Activated naive CD4-positive, alpha-beta T cell treated with anti-CD3 and anti-CD28 coated beads, Interleukin-2, amount 10 ng/mL, durations not matched to agents 7 days and 5 days (primary cell): ENCODE measurements at places on chromosomes 13 and 19.

DNA sequence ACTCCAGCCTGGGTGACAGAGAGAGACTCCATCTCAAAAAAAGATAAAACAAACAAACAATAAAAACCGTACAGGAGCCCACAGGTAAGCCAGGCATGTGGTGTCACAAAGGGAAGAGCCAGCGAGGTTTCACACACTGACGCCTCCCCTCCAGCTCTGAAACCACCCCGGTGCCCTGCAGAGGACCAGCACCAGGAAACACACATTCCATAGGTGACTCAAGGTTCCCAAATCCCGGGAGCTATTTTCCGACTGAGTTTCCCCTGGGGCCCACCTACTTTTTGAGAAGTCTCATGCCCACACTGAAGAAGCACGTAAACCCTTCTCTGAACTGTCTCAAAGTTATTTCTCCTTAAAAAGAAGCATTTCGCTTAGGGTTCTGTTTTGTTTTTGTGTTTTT lies 40.3 kb downstream of the RHPN2 start:
- no peaks in the 10 kb centered on the region for H3K36me3 ChIP-seq
- H3K27me3 ChIP-seq = peaks cover 13% of the 10 kb centered on the region
- no peak overlapping the region for H3K27ac ChIP-seq
- no peaks in the 10 kb centered on the region for H3K4me1 ChIP-seq

- H3K36me3 ChIP-seq = peaks cover 24% of the 10 kb centered on the region
- peaks cover 22% of the 10 kb centered on the region for H3K4me1 ChIP-seq
- DNase-seq = peak; percentile 34
- H3K27me3 ChIP-seq = no peaks in the 10 kb centered on the region
- H3K4me3 ChIP-seq = no peak overlapping the region
Measured at GRCh38 chr19:46371371-46371901, 24.5 kb downstream of the PPP5C start.

DNA sequence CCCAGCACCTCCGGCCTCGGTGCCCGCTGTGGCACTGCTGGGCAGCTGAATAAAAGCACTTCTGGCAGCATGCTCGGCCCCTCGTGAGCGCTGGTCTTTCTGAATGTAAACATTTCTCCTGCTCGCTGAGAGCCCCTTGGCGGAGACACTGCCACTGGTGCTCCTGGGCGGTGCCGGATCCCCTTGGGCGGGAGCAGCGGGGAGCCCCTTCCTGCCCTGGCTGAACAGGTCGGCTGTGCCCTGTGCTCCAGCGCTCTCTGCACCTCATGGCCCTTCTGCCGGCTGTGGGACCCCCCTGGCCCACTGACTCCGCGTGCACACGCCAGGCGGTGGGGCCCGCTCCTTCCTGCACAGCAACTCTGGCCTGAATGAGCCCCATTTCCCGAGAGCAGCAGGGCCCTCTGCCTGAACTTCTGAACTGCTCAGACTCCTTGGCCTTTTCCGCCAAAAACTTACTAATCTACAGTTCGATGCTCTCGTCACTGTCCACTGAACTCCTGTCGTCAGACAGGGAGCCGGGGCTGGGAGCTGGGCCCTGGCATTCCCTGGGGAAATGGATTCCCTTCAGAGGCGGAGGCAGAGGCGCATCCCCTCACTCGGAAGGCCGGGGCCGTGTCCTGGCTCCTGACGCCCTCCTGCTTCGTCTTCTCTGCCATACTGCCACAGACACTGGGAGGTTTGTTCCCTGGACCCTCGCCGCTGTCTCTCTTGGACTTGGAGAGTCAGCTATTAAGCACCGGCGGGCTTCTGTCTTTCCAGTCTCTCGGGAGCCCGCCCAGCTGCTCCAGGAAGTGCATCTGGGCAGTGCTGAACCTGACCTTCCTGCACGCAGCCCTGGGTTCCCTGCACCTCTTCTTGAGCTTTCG lies 14.2 kb downstream of the RB1 start:
- H3K27me3 ChIP-seq = peaks cover 16% of the 10 kb centered on the region
- H3K27ac ChIP-seq = peak overlapping the region; percentile 17
- H3K36me3 ChIP-seq = peaks cover 76% of the 10 kb centered on the region
- H3K4me3 ChIP-seq = no peak overlapping the region

DNA sequence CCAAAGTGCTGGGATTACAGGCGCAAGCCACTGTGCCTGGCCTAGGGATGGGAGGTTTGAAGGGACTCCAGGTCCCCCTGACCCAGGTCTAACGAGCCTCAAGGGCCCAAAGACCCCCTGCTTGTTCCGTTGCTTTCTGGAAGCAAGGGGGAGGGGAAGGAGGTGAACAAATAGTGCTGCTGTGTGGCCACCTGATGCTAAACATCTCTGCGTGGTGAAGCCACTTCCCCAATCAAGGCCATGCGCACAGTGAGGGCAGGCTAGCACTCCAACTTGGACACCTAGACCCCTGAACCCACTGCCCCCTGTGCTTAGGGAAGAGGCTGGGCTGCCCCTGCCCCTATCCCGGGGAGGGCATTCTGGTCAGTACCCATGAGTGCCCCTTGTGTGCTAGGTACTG lies 24.0 kb downstream of the CARM1 start:
- peak overlapping the region; percentile 56 for H3K27ac ChIP-seq
- no peaks in the 10 kb centered on the region for H3K36me3 ChIP-seq
- no peaks in the 10 kb centered on the region for H3K27me3 ChIP-seq
- no peak overlapping the region for H3K4me3 ChIP-seq

- H3K27ac ChIP-seq = no peak overlapping the region
- H3K27me3 ChIP-seq = peaks cover 6% of the 10 kb centered on the region
- peaks cover 3% of the 10 kb centered on the region for H3K4me1 ChIP-seq
- DNase-seq = no peak
- H3K4me3 ChIP-seq = no peak overlapping the region
- H3K36me3 ChIP-seq = no peaks in the 10 kb centered on the region
Measured at GRCh38 chr19:50912727-50913716, 1.8 kb upstream of the KLK4 start.

GRCh38 chr13:25440061-25440460 lies 68.3 kb downstream of the ATP8A2 start:
- no peak overlapping the region for H3K27ac ChIP-seq
- no peaks in the 10 kb centered on the region for H3K4me1 ChIP-seq
- peaks cover 13% of the 10 kb centered on the region for H3K27me3 ChIP-seq
- no peak overlapping the region for H3K4me3 ChIP-seq

- H3K4me1 ChIP-seq = no peaks in the 10 kb centered on the region
- DNase-seq = no peak
- H3K27me3 ChIP-seq = no peaks in the 10 kb centered on the region
- no peaks in the 10 kb centered on the region for H3K36me3 ChIP-seq
- no peak overlapping the region for H3K27ac ChIP-seq
Measured at GRCh38 chr13:62193919-62194318, 778.3 kb upstream of the PCDH20 start.

DNA sequence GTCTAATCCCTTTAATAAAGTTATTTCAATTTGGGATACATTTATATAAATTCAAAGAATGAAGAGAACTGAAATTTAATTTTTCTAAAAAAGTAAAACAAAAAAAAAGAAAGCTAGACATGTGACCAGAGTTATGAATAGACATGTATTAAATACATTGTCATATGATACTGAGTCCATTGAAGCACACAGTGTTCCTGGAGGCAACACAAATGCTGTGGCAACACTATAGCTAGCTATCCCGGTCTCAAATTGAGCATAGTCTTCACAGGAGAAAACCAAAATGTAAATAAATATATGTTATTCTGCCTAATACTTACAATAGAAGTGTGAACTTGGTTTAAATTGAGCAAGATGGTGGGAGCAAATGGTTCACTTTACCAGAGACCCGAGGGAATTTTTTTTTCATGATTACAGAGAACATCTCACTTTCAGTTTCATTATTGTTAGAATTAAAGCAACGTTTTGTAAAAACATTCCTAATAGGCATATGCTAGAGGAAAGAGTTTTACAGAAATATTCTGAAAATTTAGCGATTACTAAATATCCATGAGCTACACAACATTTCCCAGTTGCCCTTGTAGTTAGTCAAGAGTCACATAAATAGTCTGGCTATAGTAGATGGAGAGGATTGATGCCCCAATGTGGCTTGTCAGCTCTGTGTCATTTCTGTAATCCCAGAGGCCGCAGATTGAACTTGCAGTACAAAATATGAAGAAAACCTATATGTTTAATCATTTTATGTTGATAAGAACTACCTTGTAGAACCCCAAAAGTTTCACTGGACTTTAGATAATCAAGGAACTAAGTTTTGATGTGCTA lies 775.7 kb upstream of the SPRY2 start:
- no peaks in the 10 kb centered on the region for H3K4me1 ChIP-seq
- H3K27ac ChIP-seq = no peak overlapping the region
- no peaks in the 10 kb centered on the region for H3K27me3 ChIP-seq
- DNase-seq = no peak

- no peak for DNase-seq
- H3K27me3 ChIP-seq = peaks cover 33% of the 10 kb centered on the region
- no peaks in the 10 kb centered on the region for H3K4me1 ChIP-seq
- no peaks in the 10 kb centered on the region for H3K36me3 ChIP-seq
- H3K4me3 ChIP-seq = no peak overlapping the region
Measured at GRCh38 chr19:5228490-5228889, 112.1 kb downstream of the PTPRS start.

- H3K27ac ChIP-seq = no peak overlapping the region
- DNase-seq = no peak
- H3K36me3 ChIP-seq = no peaks in the 10 kb centered on the region
- no peaks in the 10 kb centered on the region for H3K4me1 ChIP-seq
Measured at GRCh38 chr13:42487221-42487620, 86.7 kb upstream of the TNFSF11 start.

GRCh38 chr13:42334329-42334706 lies 62.4 kb downstream of the AKAP11 start:
- H3K36me3 ChIP-seq = peaks cover 5% of the 10 kb centered on the region
- no peak overlapping the region for H3K4me3 ChIP-seq
- H3K4me1 ChIP-seq = peaks cover 25% of the 10 kb centered on the region
- H3K27me3 ChIP-seq = peaks cover 3% of the 10 kb centered on the region
- H3K27ac ChIP-seq = no peak overlapping the region

DNA sequence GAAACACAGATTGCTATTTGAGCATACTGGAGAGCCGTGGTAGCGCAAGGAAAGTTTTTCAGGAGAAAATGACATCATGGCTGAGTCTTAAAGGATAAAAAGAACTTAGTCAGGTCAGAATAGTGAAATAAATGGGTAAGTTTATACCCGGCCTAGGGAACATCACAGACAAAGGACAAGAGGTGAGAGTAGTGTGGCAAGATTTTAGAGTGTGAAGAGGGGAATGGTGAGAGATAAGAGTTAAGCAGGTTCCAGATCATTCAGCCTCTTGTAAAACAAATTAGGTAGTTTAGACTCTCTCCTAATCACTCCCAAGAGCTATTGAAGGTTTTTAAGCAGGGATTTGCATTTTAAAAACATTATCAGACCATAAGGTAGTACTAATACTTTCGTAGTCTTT lies 116.0 kb upstream of the MAB21L1 start:
- DNase-seq = no peak
- no peak overlapping the region for H3K27ac ChIP-seq
- H3K27me3 ChIP-seq = no peaks in the 10 kb centered on the region
- H3K4me1 ChIP-seq = no peaks in the 10 kb centered on the region
- H3K4me3 ChIP-seq = no peak overlapping the region

DNA sequence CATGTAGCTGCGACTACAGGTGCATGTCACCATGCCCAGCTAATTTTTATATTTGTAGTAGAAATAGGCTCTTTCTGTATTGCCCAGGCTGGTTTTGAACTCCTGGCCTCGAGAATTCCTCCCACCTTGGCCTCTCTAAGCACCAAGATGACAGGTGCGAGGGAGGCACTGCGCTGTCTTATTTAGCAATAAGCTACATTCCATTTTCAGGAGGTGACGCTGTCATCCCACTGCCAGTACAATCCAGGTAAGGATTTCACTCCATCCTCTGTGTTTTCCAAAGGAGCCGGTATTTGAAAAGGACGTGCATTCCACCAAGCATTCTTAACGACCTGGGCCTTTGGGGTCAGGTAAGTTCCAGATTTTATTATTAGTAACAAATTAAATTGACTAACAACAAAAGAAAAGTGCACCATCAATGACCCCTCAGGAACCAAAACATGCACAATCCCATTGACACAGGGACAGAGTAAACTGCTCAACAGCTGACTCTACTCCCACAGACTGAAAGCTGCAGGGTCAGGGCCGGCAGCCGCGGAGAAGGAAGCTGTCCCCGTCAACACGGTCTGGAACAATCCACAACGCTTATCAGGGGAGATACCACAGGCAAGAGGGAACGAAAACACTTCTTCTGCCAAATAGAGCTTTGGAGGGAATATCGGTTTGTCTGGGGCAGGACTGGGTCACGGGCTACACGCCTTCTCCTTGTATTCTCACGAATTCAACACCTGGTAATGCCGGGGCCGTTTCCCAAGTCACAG lies 82.8 kb downstream of the INSR start:
- H3K36me3 ChIP-seq = no peaks in the 10 kb centered on the region
- DNase-seq = no peak
- H3K27ac ChIP-seq = no peak overlapping the region
- H3K27me3 ChIP-seq = peaks cover 12% of the 10 kb centered on the region
- H3K4me3 ChIP-seq = no peak overlapping the region
- H3K4me1 ChIP-seq = peaks cover 19% of the 10 kb centered on the region

- no peak overlapping the region for H3K4me3 ChIP-seq
- no peaks in the 10 kb centered on the region for H3K4me1 ChIP-seq
- H3K27me3 ChIP-seq = no peaks in the 10 kb centered on the region
- H3K36me3 ChIP-seq = no peaks in the 10 kb centered on the region
- no peak overlapping the region for H3K27ac ChIP-seq
Measured at GRCh38 chr13:57897225-57897624, 265.7 kb downstream of the PCDH17 start.

DNA sequence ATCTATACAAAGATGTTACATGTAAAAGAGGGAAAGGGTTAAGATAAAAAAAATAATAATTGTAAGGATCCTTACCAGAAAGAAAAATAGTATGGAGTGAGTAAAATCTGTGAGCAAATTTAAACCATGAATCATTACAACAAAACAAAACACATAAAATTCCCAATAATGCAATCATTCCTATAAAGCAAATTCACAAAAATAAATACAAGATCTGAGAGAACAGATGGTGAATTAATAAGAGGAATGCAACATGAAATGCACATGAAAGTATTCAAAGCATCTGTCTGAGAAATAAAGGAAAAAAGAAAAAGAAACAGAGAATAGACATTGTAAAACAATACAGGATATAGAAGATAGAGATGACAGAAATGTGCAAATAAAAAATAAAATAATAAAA lies 681.5 kb upstream of the KLHL1 start:
- DNase-seq = no peak
- H3K27ac ChIP-seq = no peak overlapping the region
- no peaks in the 10 kb centered on the region for H3K27me3 ChIP-seq
- H3K4me1 ChIP-seq = no peaks in the 10 kb centered on the region
- no peaks in the 10 kb centered on the region for H3K36me3 ChIP-seq

- DNase-seq = no peak
- H3K27me3 ChIP-seq = no peaks in the 10 kb centered on the region
- H3K4me3 ChIP-seq = no peak overlapping the region
- H3K36me3 ChIP-seq = no peaks in the 10 kb centered on the region
- H3K27ac ChIP-seq = no peak overlapping the region
- H3K4me1 ChIP-seq = no peaks in the 10 kb centered on the region
Measured at GRCh38 chr13:113794086-113794485, 35.1 kb downstream of the TMEM255B start.

GRCh38 chr19:4548238-4548584 lies 8.4 kb upstream of the LRG1 start:
- no peak for DNase-seq
- H3K27ac ChIP-seq = no peak overlapping the region
- no peaks in the 10 kb centered on the region for H3K4me1 ChIP-seq
- no peaks in the 10 kb centered on the region for H3K27me3 ChIP-seq

- no peaks in the 10 kb centered on the region for H3K36me3 ChIP-seq
- H3K4me3 ChIP-seq = no peak overlapping the region
- no peak overlapping the region for H3K27ac ChIP-seq
- no peaks in the 10 kb centered on the region for H3K4me1 ChIP-seq
- peaks cover 22% of the 10 kb centered on the region for H3K27me3 ChIP-seq
Measured at GRCh38 chr19:30379841-30380610, 7.8 kb downstream of the ZNF536 start.
